Common myeloid progenitor, CD34-positive (primary cell): ENCODE measurements at places on chromosomes 12 and 14.

DNA sequence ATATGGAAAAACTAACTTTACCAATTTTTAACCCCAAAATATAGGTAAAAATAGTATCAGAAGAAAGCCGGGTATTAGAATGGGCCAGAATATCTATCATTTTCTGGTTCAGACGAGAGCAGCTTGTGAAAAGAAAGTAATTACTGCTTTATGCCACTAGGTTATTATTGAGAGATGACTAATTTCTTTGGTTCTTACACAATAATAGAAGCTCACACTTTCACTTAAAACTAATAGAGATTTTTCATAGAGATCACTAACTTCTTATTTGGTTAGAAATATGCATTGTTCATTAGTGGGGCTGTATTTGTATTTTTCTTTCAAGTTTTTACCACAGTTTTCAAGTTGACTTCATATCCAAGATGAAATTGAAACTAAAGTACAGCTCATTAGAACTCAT, 1241.2 kb upstream of the FLRT2 start:
- no peak for DNase-seq

GRCh38 chr14:66003082-66003730, 483.0 kb upstream of the CCDC196 start:
- DNase-seq = no peak

GRCh38 chr12:72925716-72926115, 653.5 kb downstream of the TRHDE start:
- no peak for DNase-seq

DNA sequence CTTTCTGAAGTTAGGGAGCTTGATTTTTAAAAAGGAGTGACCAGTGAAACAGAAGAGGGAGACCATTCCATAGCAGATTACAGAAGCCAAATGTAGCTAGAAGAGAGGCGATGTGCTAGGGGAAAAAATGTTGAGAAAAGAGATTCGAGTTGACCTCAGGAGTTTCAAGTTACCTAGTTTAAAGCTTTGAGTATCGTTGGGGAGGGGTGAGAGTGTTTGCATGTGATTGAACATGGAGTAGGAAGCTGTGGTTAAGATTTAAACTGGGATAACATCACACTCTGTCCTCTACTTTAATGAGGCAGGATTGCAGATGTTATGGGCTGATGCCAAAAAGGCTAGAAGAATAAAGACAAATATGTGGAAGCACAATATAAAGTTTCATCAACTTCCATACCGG, 3.7 kb downstream of the LETMD1 start:
- no peak for DNase-seq

GRCh38 chr14:39773387-39774126, 341.3 kb upstream of the FBXO33 start:
- DNase-seq = no peak

- no peak for DNase-seq
Measured at GRCh38 chr12:65607401-65607841, 216.9 kb upstream of the HMGA2 start.

- DNase-seq = peak; percentile 22
Measured at GRCh38 chr14:63603749-63604277, 37.9 kb downstream of the WDR89 start.

GRCh38 chr14:60865378-60866127, 115.3 kb downstream of the TRMT5 start:
- no peak for DNase-seq

- no peak for DNase-seq
Measured at GRCh38 chr12:32820376-32820931, 64.8 kb upstream of the YARS2 start.
